NCI-H1105 (cell line): ENCODE measurements at places on chromosomes 6 and 20.

GRCh38 chr6:50966532-50966931 lies 147.9 kb downstream of the TFAP2B start:
- DNase-seq = no peak

DNA sequence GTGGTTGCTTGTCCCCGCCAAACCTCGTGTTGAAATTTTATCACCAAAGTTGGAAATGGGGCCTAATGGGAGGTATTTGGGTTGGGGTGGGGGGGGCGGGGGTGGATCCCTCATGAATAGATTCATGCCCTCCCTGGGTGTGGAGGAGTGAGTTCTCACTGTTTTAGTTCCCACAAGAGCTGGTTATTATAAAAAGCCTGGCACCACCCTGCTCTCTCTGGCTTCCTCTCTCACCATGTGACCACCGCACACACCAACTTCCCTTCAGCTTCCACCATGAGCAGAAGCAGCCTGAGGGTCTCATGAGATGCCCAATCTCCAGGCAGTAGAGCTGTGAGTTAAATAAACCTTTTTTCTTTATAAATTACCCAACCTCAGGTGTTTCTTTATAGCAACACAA lies 111.3 kb downstream of the PRDM1 start:
- DNase-seq = no peak

- DNase-seq = no peak
These were observed 435 bp downstream of the DLK2 start for GRCh38 chr6:43454696-43455530.

- no peak for DNase-seq
These were observed 308.2 kb downstream of the PHF3 start for GRCh38 chr6:63943826-63944225.

GRCh38 chr20:2797136-2797983 lies 3.1 kb downstream of the CPXM1 start:
- DNase-seq = no peak

DNA sequence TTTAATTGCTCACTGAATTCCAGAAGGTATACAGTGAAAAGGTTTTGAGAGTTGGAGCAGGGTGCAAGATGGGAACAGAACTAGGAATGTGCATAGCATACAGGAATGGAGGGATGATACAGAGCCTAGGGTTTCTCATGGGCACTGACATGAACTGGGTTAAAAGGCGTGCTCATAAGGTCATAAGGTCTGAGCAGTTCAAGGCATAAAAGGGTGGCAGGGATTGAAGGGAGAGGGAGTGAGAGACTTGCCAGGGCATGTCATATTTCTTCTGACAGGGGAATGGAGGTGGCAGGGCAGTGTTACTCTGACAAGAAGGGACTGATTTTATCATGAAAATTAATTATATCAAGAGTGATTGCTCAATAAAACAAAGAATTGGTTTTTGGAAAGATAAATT lies 4.7 kb downstream of the MLIP start:
- no peak for DNase-seq

DNA sequence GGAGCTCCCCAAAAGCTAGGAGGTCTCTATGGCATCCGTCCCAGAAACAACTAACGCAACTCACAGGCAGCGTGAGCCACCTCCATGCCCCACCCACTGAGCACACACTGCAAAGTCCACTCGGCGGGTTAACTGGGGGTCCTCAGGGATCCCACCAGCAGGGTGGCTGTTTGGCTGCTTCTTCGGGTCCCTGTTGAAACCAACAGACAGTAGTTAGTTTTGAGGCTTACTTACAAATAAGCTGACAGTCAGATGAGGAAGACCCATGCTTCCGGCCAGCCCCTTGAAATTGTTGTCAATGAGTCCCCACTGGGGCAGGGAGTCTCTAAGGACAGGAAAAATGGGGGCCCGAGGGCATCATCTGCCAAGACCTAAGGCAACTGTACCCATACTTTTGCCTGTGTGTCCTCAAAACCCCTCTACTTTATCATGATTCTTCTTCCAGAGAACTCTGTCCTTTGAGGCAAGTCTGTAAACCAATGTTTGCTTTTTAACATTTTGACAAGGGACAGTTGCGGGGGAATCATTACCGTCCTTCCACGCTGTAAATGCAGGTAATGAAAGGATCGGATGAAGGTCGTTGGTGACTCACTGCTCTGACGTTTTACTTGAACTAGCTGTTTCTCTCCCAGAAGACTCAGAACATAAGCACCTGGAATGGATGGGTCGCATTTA lies 2.2 kb upstream of the PCK1 start:
- no peak for DNase-seq

- DNase-seq = no peak
These were observed 127.7 kb upstream of the LRFN2 start for GRCh38 chr6:40714576-40715564.

GRCh38 chr20:42587427-42587826 lies 602.3 kb downstream of the PTPRT start:
- no peak for DNase-seq

GRCh38 chr6:41731561-41732086 lies 3.8 kb downstream of the TFEB start:
- no peak for DNase-seq

DNA sequence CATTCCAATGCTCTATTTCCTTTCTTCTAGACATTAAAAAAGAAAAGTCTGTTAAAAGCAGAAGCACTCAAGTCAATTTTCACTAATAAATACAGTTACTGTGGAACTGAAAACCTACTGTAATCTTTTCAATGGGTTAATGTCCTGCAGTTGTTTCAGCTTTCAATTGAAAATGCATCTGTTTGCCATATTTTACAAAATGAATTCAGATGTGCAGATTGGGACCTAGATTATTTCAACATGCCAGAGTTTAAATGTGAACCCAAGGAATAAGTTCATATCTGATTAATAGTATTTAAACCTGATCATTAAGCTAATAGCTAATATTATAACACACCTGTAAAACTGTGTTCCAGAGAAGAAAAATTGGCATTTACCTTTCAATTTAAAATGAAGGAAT lies 9.7 kb downstream of the SUPT3H start:
- DNase-seq = no peak

DNA sequence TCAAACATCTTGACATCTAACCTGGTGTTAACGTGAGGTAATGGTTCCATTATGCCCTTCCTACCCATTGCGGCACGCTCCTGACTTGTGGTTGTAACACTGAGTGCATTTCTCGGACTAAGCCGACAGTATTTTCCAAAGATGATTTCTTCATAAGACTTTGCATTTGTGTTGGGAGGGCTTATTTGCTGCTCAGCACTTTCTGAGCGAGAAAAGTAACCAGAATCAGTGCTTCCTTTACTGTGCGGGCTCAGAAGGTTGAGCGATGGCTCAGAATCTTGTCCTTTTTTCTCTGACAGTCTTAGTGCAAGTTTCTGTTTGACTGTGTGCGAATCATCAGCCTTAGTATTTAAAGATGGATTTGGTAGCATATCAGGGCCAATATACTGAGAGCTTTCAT lies 171.7 kb downstream of the HIVEP2 start:
- DNase-seq = no peak
